Brain pericyte (primary cell): ENCODE measurements at places on chromosomes 11 and 22.

DNA sequence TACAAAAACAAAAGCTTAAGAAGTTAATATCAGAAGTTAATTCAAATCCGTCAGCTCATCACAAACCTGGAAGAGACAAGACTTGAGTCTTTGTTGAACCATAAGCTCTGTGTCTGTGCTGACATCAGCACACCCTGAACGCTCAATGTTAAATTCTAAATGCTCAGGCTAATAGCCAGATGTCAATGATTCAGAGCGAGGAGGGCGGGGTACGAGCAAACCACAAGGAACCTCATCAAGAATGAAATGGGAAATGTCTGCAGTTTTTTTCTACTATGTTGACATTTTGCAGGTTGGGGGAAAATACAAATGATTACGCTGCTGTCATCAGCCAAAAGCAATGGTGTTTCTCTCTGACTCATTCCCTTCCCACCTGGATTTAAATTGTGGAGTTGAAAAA lies 1057.2 kb downstream of the NTM start:
- no peak for DNase-seq

GRCh38 chr22:46140989-46141928 lies 9.1 kb upstream of the PPARA start:
- no peak for DNase-seq

- no peak for DNase-seq
Measured at GRCh38 chr11:21059879-21060278, 390.5 kb downstream of the NELL1 start.

DNA sequence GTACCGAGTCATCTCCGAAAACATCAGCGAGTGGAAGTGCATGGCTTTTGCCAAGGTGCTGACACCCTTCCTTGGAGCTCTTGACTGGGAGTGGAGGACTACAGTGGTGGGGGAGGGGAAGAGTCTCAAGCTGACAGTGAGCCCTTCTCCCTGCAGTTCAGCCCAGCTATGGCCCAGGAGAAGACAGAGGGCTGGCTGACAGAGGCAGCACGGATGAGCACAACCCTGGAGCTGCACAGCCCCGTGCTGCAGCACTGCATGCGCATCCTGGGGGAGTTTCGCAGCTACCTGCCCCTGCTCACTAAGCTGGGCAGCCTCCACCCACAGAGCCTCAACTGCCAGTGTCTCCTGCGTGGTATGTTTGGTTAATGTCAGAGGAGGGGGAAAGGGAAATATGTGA lies 41.4 kb downstream of the DNHD1 start:
- no peak for DNase-seq

DNA sequence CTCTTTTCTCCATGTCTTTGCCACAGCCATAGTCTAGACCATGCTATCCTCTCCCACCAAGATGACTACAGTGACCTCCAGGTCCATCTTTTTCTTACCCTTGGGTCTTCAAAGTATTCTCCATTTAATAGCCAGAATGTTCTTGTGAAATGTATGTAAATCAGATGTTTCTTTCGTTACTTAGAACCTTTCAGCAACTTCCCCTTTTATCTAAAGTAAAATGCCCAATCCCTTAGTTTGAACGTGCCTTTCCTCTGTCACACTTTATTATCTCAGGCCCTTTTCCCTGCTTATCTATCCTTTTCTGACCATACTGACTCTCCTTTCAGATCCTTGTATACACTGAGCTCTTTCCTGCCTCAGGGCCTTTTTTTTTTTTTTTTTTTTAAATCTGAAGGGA lies 17.9 kb downstream of the RBM4B start:
- DNase-seq: no peak

DNA sequence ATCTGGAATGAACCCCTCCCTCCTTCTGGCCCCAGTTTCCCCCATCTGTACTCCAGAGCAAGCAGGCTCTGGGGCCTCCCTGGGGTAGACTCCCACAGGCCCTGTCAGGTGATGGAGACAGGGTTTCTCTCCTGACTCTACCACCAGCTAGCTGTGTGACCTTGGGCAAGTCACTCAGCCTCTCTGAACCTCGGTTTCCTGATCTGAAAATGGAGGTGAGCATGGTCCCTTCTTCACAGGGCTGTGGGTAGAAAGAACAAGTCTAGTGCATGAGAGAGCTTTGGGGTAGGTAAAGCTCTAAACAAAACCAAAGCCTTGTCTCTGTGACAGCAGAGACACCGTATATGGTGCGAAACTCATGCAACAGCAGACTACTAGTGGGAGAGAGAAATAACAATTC lies 5.6 kb downstream of the CD5 start:
- no peak for DNase-seq
